Dermis blood vessel endothelial cell (primary cell): ENCODE measurements at places on chromosomes 2 and 18. TPM values are rescaled to one million over a fixed set of nuclear protein-coding genes. Genes with fewer than 3 reads are reported as not detected.

Gene DARS1
- 53.6 and 79.0 TPM in 2 replicates for total RNA-seq

GRCh38 chr2:164841719-164842623 is at the start of gene COBLL1:
COBLL1 (minus strand) TSS chr2:164841823; CDS start chr2:164841196, 627 bp downstream.
- DNase-seq = peak; percentile 86

DNA sequence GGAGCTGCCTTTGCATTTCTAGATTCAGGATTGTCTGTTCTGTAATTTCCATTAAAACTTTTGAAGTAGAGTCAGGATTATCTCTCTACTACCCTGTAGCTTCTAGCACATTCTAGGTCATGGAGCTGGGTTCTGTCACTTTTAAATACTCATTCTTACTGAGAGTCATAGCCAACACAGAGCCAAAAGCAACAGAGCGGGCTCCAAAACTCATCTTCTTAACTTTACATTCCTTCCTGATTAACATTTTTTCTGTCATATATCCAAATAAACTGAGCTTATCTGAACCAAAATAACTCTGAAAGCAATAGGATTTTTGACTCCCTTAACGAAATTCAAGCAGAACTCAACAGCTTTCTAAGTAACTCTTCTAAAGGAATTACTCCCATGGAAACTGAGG is 12.9 kb downstream of the PREPL start:
- no peak for DNase-seq

Gene UGT1A5
- total RNA-seq = not detected in 2 replicates

- no peak for DNase-seq
These were observed 386.5 kb upstream of the SLC39A10 start for GRCh38 chr2:195270466-195271039.
